ENCODE measurements at places on chromosomes 7 and 10.

GRCh38 chr7:136163340-136163801 lies 186.2 kb upstream of the MTPN start:
- no peak for DNase-seq

- no peak for DNase-seq
These were observed 56.1 kb upstream of the ELMO1 start for GRCh38 chr7:37504801-37505200.

DNA sequence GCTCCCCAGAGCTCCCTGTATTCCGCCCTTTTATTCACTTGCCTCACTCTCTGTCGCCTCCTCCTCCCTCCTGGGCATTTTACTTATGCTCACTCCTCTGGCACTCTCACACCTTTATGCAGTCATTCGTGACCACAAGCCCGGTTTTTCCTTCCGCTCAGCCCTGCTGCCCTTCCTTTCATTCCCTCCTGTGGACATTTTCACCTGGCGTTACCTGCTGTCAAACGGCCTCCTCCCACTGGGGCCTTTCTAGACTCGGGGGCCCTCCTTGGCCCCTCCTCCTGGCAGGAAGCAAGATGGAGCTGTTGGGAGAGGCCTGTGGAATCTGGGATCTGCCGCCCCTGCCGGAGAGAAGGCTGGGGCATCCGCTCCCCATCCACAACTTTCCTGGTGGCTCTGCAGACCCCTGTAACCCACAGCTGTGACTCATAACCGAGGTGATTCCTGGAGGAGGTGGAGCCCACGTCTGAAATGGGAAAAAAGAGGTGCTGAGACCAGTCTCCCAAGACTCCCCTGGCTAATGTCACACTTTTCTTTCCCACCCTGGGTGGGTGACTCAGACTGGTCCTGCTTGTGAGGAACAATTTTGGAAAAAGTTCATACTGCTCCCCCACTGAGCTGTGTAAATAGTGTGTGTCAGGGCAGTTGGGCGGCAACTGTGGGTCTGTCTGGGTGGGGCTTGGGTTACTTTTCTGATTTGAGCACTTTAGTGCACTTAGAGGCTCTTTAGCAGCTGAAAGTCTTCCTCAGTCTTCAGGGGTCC lies 1.2 kb downstream of the VCL start:
- DNase-seq = peak; percentile 61

- no peak for DNase-seq
These were observed 99.9 kb downstream of the LRRN3 start for GRCh38 chr7:111190804-111191203.

- DNase-seq = no peak
These were observed 20.0 kb downstream of the ABCB1 start for GRCh38 chr7:87580636-87581035.

GRCh38 chr10:17166699-17167098 lies 34.8 kb downstream of the TRDMT1 start:
- DNase-seq = no peak

- no peak for DNase-seq
These were observed 56.8 kb downstream of the SDHAF3 start for GRCh38 chr7:97174303-97174702.

- DNase-seq = no peak
These were observed 53.8 kb downstream of the RBM17 start for GRCh38 chr10:6142644-6143043.

- no peak for DNase-seq
These were observed 23.2 kb upstream of the CFAP46 start for GRCh38 chr10:132965411-132966057.

GRCh38 chr7:29208410-29209250 lies 14.1 kb downstream of the CHN2 start:
- DNase-seq = no peak

DNA sequence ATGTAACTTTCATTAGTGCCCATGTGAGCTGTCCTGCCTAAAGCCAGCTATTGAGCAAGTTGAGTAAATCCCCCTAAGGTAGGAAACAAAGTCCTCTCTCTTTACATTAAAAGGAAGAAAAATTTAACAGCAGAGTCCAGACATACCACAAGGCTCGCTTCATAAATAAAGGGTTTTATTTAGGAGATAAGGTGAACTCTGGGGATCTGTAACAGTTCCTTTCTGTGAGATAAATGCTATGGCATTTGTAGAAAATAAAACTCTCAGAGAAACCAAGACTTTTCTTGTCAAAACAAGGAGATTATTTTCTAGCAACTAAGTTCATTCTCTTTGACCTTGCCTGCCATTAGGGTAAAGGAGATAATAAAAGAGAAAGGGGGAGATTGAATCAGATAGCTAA lies 32.3 kb upstream of the LYZL1 start:
- no peak for DNase-seq

DNA sequence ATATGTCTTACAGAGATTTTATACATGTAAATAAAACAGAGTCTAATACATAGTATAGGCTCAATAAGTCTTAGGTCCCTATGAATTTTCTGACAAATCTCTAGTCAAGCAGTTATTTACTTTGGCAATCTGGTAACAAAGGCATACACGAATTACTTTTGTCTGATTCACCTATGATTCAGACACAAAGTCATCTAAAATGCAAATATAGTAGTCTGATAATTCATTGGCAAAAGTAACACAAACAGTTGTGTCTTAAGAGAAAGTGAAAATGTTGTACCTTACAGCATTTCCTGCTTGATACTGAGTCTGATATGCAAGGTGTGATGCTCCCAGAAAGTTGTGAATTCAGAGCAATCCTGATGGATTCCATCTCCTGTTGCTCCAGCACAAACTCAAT lies 209.4 kb upstream of the PRSS1 start:
- no peak for DNase-seq

DNA sequence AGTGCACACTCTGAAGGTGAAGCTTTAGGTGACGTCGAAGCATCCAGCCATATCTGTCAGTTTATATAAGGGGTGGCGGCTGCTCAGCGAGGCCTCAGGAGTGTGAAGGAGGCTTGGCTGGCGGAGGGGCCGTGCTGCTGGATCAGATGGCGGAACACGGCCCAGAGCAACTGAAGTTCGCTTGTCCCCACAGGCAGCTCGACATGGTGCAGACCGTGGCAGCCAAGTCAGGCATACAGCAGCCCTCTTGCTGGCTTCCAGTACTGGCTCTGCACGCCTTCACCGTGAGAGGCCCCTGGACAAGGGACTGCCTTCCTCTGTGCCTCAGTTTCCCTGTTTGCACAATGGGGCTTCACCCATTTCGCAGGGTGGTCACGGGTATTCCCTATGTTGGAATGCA lies 443.5 kb downstream of the DNAJB6 start:
- no peak for DNase-seq

DNA sequence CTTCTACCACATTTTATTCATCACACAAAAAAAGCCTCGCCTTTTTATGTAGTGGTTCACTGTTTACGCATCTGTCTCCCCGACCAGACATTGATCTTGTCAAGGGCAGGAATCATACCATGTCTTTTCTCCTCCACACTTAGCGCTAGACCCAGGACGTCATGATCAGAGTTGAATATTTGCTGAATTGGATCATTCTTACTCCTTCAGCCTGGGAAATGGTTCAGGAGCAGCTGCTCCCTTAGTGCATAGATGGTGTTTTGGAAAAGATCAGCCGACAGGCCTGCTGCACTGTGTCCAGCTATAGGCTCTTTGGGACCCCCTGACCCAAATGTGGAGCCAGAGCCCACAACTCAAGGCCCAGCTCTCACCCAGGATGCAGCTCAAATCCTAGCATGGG lies 249.1 kb upstream of the TMEM72 start:
- DNase-seq = no peak

GRCh38 chr10:200405-200804 lies 65.2 kb downstream of the ZMYND11 start:
- no peak for DNase-seq

GRCh38 chr7:16986755-16987154 lies 105.0 kb upstream of the AGR3 start:
- no peak for DNase-seq

GRCh38 chr10:113550365-113550764 lies 2.5 kb upstream of the HABP2 start:
- DNase-seq = no peak

GRCh38 chr7:44707558-44708230 lies 41.0 kb upstream of the ZMIZ2 start:
- no peak for DNase-seq

DNA sequence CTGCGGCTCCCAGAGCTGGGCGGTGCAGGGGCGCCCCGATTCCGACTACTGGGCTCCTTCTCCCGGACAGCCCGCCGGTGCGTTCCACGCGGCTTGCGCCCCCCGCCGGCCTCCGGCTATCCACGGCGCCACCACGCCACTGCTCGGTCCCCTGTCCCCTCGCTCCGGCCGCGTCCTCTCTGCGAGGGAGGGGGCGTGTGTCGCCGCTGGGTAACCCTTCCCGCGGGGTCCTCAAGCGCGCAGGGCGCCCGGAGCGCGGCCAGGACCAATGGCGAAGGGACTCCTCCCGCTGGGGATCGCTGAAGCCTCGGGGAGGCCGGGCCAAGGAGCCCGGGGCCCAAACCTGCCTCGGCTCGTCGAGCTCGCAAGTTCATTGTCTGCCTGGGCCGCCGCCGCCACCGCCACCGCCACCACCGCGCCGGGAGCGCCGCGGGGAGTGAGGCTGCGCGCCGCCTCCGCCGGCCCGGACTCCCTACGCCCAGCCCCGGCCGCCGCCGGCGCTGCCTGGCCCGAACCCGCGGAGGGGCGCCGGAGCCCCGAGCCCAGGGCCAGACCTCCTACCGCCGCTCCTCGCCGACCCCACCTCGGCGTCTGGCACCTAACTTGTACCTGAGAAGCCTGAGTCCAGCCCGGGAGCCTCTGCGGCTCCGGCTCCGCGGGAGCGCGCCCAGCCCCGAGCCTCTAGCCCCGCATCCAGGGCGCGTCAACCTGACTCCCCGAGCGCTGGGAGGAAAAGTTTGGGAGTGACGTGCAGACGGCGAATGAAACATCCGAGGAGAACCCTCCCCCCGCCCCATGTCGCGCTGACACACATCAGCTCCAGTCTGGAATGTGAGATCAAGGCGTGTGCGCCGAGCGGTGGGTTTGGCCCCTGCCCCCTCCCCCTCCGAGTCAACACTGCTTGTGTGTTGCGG lies at the start of gene CHST15:
Gene CHST15, minus strand, starts transcription at position 739 of the 914 bp plus-strand sequence. CDS start 47,386 bp downstream, outside the sequence.
- DNase-seq = peak; percentile 78

DNA sequence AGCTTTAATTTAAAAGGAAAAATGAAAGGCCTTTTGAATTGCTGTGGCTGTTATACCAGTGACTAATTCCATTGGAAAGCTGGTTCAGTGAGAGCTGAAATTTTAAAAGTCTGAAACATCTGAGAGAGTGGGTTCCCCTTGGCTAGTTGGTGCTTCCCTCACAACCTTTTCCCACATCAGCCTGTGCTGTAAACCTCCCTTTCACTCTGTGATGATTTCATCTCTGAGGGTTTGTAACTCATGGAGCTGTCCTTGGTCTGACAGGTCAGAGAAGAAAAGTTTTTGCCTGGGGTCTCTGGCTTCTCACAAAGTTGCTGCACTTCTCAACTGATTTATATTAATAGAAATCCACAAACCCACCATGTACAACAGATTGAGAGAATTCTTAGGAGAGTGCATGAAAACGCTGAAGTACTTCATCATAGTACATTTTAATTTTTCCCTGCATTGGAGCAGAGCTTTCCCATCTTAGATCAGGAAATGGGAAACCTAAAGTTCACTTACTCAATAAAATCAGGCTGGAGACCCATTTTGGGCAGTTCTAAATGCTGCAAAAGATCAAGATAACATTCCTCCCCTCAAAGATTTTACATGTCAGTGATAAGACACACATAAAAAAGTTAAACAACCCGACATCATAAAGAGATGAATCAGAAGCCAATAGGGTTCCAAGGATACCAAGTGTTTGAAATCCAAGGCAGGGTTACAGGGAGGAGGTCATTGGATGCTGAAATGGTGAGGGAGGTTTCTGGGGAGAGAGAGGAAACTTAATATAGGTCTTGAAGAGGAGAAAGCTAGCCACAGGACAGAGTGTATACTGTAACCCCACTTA lies 157.0 kb upstream of the MKLN1 start:
- DNase-seq = no peak

GRCh38 chr7:24921362-24921679 lies 58.7 kb downstream of the OSBPL3 start:
- DNase-seq = no peak

- DNase-seq = no peak
These were observed 238.9 kb upstream of the PLXNA4 start for GRCh38 chr7:132815130-132815529.

DNA sequence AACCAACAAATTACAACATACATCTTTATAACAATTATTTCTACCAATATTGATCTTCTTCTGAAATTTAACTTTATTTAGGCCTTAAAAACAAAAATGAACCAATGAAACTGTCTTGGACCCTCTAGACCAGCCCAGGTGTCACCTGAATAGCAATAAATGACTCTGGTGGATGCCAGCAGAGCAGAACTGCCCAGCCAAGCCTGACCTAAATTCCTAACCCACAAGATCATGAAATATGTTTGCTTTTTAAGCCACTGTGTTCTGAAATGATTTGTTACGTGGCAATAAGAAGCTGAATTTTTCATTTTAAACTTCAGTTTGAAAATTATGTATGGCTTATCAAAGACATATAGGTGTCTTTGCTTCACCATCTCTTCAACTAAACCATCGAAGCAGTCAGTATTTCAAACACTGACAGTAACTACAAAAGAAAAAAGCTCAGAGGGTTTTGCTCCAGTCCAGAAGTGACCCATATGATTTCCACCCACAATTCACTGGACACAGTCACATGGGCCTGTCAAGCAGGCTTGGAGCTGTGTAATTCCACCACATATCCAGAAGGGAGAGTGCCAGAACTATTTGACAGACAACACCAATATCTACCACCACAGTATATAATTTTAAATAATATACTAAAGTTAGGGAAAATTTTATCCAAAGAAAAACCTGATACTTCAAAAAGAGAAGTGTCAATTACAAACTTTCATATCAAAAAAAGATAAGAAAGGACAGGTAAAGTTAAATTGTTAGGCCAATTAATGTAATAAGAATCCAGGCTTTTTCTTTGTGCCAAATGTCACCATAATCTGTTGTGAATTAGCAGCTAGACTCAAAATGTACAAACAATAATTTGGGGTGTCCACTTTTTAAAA lies 94.5 kb downstream of the KMT2C start:
- peak; percentile 28 for DNase-seq

GRCh38 chr10:21171197-21171935 lies 274.3 kb upstream of the NEBL start:
- no peak for DNase-seq

DNA sequence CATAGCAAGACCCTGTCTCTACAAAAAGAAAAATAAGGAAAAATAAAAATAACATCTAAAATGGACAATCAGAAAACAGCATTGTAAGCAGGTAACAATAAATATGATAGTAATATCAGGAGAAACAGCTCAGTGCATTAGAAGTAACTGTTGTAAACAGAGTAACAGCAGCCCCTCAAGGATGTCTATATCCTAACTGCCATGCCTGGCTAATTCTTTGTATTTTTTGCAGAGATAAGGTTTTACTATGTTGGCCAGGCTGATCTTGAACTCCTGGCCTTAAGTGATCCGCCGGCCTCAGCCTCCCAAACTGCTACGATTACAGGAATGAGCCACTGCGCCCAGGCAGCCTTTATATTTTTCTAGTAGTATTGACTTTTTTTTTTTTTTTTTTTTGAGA lies 7.5 kb downstream of the SORBS1 start:
- no peak for DNase-seq

- no peak for DNase-seq
These were observed 6.2 kb downstream of the XRCC2 start for GRCh38 chr7:152669758-152670157.

- DNase-seq = no peak
These were observed 3.6 kb upstream of the HTR5A start for GRCh38 chr7:155066417-155066950.

Data from head of caudate nucleus (tissue), 42 donors.